Bronchial epithelial cell (primary cell): ENCODE measurements at places on chromosomes 2 and 18.

GRCh38 chr18:3451989-3452749, 2.2 kb downstream of the TGIF1 start:
- no peak for DNase-seq

GRCh38 chr2:157991932-157992331, 109.7 kb upstream of the UPP2 start:
- no peak for DNase-seq

GRCh38 chr2:11579867-11580659, 46.2 kb downstream of the GREB1 start:
- no peak for DNase-seq

GRCh38 chr18:27778441-27778840, 398.5 kb downstream of the CDH2 start:
- DNase-seq = peak; percentile 40

DNA sequence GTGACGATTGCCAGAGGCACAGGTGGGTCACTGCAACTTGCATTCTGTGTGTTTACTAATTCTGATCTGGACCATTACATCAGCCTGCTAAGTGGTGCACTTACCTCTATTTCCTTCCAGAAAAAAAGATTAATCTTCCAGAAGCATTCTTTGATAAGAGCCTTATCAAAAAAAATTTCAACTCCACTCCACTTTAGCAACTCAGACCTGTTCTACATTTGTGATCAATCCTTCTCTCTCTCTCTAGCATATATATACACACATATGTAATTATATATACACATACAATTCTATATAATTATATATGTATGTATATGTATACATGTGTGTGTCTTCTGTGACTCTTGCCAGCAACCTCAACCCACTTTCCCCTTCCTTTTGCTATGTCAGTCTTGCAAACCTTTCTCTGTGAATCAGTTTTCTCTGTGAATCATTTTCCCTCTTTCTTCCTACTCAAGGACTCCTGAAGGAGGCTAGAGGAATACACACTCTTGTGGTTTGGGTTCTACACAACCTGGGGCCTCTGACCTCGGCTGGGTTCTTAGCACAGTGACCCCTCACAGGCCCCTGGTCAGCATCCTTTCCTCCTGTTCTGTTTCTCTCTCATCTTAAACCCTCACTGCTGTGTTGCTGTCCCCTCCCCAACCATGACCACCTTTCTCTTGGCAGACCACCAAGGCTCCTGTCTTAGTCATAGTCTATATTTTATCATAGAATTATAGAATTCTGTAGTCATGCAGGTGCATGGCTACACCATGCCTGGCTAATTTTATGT, 130.4 kb upstream of the PELI1 start:
- peak; percentile 72 for DNase-seq

DNA sequence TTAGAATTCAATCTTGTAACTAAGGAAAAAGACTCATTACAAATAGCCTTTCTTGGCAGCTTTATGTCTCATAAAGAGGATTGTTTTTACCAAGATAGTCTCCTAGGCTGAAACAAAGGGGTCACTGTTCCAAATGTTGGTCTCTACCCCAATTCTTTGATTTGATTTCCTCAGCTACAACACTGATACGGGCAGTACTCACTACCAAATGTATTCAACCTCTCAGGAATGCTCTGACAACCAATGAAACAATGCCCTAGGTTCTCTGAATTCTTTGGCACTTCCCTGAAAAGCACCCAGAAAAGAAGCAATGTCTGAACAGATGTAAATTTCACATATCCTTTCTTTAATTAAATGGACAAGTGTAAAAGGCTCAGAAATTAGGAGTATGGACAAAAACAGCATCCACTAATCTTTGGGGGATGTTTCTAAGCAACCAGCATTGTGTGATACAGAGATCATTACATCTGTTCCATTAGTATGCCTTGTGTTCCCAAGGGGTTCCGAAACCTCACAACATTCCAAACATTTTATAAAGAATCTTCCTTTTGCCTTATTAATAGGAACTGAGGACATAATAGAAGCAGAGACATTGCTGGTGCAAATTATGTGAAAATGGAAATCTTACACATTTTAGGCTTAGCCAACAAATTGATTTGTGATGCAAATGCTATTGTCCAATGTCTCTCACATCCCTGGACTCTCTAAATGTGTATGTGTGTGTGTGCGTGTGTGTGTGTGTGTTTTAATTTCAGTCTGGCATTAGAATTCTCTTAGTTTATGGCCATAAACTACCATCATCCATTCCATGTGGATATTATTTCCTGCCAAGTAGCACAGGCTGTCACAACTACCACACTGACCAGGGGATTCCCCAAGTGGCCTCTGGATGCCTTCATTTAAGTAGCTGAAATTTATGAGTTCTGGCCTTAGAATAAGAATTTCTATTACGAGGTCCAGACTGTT, 276.0 kb downstream of the MTX2 start:
- no peak for DNase-seq

- peak; percentile 95 for DNase-seq
These were observed at the start of gene PER2 for GRCh38 chr2:238287737-238288649. Gene PER2, minus strand, starts transcription at chr2:238288610. Its CDS starts 10,674 bp downstream, at chr2:238277936.

DNA sequence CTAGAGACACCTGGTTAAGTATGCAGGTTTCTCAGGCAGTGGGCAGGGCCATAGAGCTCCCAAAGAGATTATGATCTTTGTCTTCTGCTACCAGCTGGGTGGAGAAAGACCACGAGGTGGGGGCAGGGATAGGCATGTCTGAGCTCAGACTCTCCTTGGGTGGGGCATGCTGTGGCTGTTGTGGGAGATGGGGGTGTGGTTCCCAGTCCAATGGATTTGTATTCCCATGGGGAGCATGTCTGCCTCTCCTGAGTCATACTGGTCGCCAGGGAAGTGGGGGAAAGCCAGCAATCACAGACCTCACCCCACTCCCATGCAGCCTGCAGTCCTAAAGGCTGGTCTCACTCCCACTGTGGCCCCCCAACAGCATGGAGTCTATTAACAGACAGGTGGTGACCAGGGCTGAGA, 31.4 kb upstream of the RHOB start:
- DNase-seq = peak; percentile 85

- no peak for DNase-seq
These were observed 17.7 kb downstream of the PLA2R1 start for GRCh38 chr2:160044728-160045127.

DNA sequence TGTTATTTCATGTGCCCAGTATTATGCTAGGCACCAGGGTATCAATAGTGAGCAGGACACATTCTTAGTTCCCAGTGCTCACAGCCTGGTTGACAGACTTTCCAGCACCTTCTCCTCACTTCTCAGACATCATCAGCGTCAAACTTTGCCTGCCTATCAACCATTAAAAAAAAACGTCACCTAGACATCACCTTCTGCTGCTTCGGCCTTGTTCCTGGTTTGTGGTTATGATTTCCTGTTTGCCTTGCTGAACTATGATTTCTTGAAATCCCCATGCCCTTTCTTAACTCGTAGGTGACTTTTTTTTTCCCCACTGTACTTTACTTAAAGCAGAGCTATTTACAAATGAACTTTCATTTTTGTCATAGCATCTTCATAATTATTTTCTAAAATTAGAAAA, 60.4 kb upstream of the NABP1 start:
- DNase-seq = peak; percentile 71

DNA sequence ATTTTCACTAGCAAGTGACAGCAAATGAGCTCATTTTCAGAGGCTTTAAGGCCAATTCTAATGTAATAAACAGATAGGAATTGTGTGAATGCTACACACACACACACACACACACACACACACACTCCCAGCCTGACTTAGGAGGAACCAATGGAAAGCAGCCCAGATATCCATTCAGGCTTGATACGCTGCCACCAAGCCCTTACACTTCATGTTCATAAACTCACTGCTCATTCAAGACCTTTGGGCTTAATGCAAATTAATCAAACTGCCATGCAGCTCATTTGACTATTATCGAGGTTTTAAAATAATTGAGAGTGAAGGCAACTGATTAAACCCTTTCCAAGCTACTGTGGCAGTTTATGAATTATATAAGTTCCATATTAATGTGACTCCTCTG, 298.9 kb upstream of the NCKAP5 start:
- no peak for DNase-seq

GRCh38 chr2:8753609-8754008, 71.8 kb downstream of the ID2 start:
- DNase-seq = no peak

DNA sequence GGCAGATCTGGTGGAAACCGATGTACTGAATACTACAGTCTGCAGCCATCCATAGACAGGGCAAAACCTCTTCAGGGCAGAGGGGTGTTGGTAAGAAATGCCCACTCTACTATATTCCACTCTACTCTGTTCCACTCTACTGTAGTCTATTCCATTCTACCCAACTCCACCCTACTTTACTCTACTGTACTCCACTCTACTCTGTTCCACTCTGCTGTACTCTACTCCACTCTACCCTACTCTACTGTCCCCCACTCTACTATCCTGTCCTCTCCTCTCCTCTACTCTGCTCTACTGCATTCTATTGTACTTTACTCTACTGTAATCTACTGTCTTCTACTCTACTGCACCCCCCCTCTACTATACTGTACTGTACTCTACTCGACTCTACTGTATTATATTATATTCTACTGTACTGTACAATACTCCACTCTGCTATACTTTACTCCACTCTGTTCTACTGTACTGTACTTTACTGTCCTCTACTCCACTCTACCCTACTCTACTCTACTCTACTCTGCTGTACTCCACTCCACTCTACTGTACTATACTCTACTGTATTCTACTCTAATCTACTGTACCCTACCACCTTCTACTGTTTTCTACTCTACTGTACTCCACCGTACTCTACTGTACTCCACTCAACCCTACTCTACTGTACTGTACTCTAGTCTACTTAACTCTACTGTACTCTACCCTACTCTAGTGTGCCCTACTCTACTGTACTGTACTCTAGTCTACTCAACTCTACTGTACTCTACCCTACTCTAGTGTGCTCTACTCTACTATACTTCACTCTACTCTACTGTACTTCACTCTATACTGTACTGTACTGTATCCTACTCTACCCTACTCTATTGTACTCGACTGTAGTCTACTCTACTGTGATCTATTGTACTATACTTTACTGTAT, 17.0 kb upstream of the FOXI3 start:
- DNase-seq = no peak

DNA sequence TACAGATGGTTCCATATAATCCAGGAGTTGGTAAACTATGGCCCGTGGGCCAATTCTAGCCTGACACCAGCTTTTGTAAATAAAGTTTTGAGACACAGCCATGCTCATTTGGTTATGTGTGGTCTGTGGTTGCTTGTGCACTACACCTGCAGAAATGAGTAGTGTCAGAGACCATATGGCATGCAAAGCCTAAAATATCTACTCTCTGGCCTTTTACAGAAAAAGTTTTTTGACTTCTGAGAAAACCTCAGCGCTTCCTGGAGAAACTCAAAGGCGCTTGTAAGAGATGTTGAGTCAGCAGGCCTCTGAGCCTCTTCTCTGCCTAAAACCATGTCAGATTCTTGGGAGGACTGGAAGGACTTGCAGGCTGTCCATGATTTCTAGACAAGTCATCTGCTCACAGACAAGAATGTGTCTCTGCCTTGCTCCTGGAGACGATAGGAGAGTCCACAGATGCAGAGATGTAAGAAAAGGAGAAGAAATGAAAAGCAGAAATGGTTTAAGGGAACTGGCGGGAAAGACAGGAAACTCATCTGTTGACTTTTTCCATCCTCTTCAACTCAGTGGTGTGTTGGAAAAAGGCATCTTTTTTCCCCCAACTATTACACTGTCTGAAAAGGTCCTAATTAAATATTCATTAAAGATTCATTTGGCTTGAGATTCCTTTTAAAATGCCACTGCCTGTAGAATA, 5.2 kb downstream of the TTC39C start:
- no peak for DNase-seq

GRCh38 chr2:25159949-25160348, 8.4 kb downstream of the POMC start:
- no peak for DNase-seq

GRCh38 chr2:11835403-11835802, 89.0 kb downstream of the LPIN1 start:
- DNase-seq = no peak

- peak; percentile 1 for DNase-seq
These were observed 285.5 kb upstream of the LRRTM4 start for GRCh38 chr2:77807531-77808215.

- DNase-seq = no peak
These were observed 899.3 kb downstream of the TRIB2 start for GRCh38 chr2:13616059-13616458.

- DNase-seq = no peak
These were observed 51.7 kb downstream of the RBKS start for GRCh38 chr2:27838502-27838901.

DNA sequence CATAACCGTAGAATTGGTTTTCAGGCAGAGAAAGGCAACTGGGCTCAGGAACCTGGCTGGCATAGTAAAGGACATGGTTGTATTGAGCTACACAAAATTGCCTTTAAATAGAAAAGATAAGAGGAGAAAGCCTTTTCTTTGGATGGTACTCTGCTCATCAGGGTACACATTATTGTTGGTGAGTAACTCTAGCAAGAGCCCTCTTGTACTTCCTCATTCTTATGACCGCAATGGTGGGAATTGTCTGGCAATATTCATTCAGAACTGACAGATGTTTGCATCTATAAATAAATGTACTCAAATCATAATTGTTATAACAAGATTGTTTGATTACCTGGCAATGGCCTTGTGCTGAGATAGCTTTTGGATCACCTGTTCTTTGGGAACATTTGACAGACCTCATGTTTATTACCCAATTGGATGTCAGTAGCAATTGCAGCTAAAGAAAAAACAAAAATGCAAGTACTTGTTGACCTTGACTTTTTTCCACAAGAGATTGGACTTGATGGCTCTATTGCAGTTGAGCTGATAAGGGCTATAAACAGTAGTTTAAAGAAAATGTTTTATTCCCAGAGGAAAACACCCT, 43.9 kb downstream of the MEIS1 start:
- no peak for DNase-seq

DNA sequence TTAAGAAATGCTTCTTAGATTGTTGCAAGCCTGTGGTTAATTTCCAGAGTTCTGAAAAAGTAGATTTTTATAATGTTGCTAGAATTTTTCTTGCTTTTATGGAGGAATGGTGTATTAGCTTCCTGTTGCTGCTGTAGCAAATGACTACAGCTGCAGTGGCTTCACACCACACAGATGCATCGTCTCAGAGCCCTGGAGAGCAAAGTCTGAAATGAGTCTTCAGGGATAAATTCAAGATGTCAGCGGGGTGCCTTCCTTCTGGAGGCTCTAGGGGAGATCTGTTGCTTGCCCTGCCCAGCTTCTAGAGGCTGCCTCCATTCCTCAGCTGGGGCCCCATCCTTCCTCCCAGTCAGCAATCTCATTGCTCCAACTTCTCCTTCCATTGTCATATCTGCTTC, 187.8 kb downstream of the ZNF516 start:
- DNase-seq = no peak

GRCh38 chr2:149383340-149383739, 53.0 kb downstream of the LYPD6 start:
- peak; percentile 62 for DNase-seq
